Lower lobe of right lung (tissue), 2 donors: ENCODE measurements at places on chromosomes 6 and 20. TPM values are rescaled to one million over a fixed set of nuclear protein-coding genes. Genes with fewer than 3 reads are reported as not detected.

DNA sequence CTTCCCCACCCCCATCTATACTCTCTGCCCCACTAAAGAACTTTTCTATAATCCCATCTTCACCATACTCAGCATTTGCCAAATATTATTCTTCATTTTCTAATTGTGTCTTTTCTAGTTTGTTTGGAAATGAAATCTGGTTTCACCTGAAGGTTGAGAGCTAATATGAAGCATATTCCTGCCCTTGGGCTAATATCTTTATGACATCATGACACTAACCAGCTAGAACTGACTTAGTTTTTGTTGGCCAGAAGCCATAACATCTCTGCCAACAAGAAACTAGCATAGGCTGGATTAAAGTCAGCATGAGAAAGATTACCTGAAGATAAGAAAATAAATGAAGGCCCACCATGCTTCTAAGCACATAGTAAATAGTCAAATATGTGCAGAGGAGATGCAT lies 16.7 kb downstream of the UNC5CL start:
- no peak for DNase-seq

The SYNDIG1 gene
- total RNA-seq, result 0.15 TPM

The PGC gene
- total RNA-seq, result 947 TPM

GRCh38 chr6:150761771-150762170 lies 103.7 kb upstream of the MTHFD1L start:
- DNase-seq, result no peak

DNA sequence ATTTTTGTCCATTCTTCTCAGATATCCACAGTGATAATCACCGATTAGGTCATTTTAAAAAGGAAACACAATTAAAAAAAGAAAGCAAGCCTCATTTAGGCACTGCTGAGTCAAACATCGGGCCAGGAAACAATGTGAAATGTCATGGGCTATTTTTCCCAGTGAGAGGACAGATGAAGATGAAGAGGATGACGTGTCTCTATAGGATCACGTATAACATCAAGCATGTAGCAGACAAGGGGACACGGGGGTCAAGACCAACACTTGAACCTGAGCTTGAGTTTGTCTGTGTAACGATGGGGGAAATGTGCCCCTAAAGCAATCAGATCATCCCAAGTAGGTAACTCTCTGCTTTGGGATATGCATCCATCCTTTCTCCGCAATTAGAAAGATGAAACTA lies 553.2 kb downstream of the CD83 start:
- no peak for DNase-seq

DNA sequence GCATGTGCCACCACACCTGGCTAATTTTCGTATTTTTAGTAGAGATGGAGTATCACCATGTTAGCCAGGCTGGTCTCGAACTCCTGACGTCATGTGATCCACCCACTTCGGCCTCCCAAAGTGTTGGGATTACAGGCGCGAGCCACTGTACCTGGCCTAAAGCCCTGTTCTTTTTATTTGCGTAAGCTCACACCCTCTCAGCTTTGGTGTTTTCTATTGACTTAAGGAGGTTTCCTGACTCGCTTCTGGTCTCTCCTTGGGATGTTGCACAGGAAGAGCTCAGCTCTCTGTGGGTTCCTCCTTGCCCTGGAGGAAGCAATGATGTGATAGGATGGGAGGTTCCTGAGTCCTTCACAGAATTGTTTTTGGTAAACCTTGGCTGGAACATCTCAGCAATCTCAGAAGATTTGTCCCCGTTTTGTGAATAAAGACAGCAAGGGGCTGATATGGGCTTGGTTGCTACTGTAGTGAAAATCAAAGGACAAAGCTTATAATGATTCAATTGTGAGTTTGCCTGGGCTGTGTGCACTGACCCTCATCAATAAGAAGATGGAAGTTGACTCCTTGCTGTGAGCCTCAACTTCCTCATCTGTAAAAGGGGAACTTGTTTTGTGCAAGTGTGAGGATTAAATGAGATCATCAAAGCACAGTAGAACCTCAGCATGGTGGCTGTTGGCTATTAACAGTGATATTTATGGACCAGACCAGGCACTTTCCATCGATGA lies 27.0 kb downstream of the TOX2 start:
- DNase-seq, result no peak

GRCh38 chr6:11631008-11631407 lies 93.5 kb downstream of the TMEM170B start:
- DNase-seq, result no peak

GRCh38 chr6:10552270-10552810 lies 31.2 kb downstream of the GCNT2 start:
- no peak for DNase-seq

The RUNX2 gene
- 3.7 TPM for total RNA-seq

GRCh38 chr6:157385482-157385881 lies 4.5 kb downstream of the ZDHHC14 start:
- no peak for DNase-seq

The SRSF12 gene
- total RNA-seq, result not detected

- DNase-seq, result no peak
Observed at GRCh38 chr20:20528861-20529260, 161.0 kb downstream of the INSM1 start.

- no peak for DNase-seq
Observed at GRCh38 chr6:167290786-167291622, at the start of gene UNC93A. Gene UNC93A, plus strand, starts transcription at chr6:167291315. Its CDS starts 175 bp downstream, at chr6:167291490.

DNA sequence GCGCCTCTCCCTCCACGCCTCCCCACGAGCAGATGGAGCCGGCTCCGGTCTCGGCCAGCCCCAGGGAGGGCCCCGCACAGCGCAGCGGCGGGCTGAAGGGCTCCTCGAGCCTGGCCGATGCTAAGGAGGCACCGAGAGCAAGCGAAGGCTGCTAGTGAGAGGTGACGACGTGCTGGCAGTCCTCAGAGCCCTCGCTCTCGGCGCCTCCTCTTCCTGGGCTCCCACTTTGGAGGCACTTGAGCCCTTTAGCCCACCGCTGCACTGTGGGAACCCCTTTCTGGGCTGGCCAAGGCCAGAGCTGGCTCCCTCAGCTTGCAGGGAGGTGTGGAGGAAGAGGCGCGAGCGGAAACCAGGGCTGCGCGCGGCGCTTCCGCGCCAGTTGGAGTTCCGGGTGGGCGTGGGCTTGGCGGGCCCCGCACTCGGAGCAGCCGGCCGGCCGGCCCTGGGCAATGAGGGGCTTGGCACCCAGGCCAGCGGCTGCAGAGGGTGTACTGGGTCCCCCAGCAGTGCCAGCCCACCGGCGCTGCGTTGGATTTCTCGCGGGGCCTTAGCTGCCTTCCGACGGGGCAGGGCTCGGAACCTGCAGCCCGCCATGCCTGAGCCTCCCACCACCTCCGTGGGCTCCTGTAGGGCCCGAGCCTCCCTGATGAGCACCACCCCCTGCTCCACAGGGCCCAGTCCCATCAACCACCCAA lies 2.5 kb upstream of the TMEM14C start:
- peak; percentile 74 for DNase-seq

DNA sequence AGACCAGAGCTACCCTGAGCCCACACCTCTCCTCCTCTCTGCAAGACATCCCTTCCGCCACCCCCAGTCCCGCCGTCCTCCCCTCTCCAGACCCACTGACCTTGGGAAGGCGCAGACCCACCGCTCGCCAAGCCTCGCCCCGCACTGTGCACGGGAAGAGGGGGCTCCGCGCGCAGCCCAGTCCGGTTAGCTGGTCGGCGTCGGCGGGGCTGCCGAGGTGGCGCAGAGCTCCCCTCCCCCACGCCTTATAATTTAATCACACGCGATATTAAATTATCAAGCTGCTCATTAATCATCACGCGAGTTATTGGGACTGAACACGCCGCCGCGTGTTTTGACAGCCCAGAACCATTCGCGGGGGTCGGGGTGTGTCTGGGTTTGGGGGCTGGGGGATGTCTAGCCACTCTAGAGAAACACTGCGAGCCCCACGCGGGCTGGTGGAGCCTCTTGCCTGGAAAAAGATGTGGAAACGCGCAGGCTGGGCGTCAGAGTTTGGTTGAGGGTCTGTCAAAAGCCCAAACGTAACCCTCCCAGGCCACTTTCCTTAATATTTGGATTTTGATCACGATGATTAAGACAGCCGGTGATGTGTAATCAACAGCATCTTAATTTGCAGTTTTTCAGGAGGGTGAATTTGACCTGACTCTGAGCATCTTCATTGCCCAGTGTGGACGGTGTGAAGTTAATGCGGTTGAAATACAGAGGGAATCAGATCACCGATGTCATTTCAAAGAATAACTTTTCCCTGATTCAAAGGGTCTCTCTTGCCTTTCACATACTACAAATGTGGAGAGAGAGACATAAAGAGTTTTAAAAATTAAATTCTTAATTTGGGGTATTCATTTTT lies at the start of gene LINC00237:
TSS of gene LINC00237 (minus strand) at position 188 of the 847 bp plus-strand sequence.
- no peak for DNase-seq

The FGD2 gene
- 103 TPM for total RNA-seq

GRCh38 chr20:13422637-13423036 lies 201.6 kb downstream of the ISM1 start:
- DNase-seq, result no peak

GRCh38 chr20:37218441-37218840 lies 39.1 kb upstream of the MROH8 start:
- no peak for DNase-seq

The GPX5 gene
- total RNA-seq, result not detected

The PNLDC1 gene
- total RNA-seq, result 0.27 TPM

The TCF15 gene
- total RNA-seq, result 0.65 TPM

DNA sequence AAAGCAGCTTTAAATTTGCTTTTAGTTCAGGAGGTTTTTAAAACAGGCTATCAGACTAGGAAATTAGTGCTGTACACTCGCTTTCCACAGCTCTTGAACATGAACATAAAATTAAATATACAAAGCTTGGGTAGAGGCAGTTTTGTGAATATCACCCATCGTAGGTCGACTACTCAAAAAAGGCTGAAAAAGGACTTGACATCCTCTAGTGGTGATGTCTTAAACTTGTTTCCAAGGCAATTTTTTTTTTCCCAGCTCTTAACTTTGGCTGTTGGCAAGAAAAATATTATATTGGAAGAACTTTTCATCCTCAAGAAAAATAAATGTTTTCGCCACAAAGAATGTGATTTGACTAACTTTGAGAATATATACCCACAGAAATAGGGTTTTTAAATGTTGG lies 2.9 kb downstream of the MAP7 start:
- no peak for DNase-seq

DNA sequence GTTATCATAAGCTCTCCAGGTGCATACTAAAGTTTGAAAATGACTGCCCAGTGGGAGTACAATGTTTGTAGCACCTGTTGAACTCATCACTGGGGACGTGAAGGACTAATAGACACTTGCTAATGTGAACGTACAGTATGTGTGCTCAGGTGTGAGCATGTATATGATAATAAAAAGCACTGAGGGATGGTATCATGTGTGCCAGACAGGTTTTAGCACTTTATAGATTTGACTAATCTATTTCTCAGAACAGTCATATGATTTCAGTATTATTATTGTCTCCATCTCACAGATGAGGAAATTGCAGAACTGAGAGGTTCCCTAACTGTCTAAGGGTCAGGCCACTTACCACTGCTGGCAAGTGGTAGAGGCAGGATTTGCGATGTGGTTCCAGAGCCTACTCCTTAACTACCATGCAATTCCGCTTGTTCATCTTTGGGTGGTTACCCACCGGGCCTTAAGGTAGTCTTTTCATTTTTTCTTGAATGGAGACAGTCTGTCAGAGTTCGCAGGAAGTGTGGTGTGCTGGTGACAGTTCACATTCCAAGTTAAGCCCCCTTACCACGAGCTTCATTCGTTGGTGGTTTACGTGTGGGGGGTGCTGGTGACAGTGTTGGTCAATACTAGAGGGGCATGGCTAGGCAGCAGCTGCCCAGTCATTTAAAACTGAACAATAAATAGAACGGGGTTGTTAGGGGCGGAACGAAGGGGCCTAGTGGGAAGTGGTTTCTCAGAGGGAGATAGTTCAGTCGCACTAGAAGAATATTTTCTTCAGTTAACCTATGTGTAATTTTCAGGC lies 46.8 kb downstream of the RREB1 start:
- no peak for DNase-seq

GRCh38 chr6:39378175-39378959 lies 55.9 kb upstream of the KCNK16 start:
- no peak for DNase-seq

GRCh38 chr20:21133404-21133803 lies 7.5 kb downstream of the KIZ start:
- no peak for DNase-seq

- DNase-seq, result no peak
Observed at GRCh38 chr6:25402125-25402524, 123.0 kb downstream of the CARMIL1 start.

The BPI gene
- 0.44 TPM for total RNA-seq

GRCh38 chr6:122565708-122566107 lies 44.5 kb upstream of the PKIB start:
- DNase-seq, result no peak

GRCh38 chr6:143970456-143971218 lies 37.4 kb downstream of the PLAGL1 start:
- DNase-seq, result no peak

GRCh38 chr6:106502559-106502958 lies 126.7 kb downstream of the RTN4IP1 start:
- DNase-seq, result no peak

The TAGAP gene
- total RNA-seq, result 17.1 TPM

DNA sequence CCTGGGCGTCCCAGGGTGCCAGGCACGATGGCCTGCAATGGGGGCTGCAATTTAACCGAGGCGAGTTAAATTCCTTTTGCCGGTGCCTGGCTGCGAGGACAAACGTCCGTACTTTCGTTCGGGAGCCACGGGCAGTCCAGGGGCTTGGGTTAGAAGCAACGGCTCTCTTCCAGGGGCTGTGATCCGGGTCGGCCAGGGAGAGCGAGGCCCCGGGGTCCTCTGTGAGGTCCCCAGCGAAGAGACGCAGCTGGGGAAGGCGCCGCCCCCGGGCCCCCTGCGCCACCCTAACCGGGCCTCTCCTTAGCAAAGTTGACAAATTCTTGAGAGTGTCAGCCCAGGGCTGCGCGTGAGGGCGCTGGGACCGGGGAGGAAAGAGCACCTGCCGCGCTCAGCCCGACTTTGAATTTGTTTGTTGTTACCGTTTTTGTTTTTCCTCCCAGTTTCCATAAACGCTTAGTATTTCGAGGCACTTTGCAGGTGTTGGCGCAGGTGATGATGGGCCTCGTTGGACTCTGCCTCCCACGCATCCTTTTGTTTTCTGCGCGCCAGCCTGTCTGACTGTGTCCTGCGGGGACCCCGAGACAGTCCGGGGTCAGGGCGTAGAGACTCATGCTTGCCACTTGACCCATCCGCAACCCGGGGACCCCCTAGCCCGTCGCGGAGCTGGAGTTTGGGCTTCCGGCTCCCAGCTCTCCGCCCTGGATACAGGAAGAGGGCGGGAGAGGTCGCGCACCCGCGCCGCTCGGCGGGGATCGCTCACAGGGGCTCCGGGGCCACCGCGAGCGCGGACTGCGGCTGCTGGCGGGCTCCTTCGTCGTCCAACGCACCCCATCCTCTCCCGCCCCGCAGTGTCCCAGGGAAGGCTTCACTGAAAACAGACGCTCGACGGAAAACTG lies 5.8 kb downstream of the OLIG3 start:
- DNase-seq, result no peak

GRCh38 chr20:39986173-39986904 lies 702.7 kb downstream of the MAFB start:
- peak; percentile 56 for DNase-seq

The KIF25 gene
- total RNA-seq, result 0.56 TPM
